ENCODE measurements at places on chromosomes 2 and 18.

GRCh38 chr2:29789911-29790485, 131.4 kb downstream of the ALK start:
- DNase-seq = no peak

DNA sequence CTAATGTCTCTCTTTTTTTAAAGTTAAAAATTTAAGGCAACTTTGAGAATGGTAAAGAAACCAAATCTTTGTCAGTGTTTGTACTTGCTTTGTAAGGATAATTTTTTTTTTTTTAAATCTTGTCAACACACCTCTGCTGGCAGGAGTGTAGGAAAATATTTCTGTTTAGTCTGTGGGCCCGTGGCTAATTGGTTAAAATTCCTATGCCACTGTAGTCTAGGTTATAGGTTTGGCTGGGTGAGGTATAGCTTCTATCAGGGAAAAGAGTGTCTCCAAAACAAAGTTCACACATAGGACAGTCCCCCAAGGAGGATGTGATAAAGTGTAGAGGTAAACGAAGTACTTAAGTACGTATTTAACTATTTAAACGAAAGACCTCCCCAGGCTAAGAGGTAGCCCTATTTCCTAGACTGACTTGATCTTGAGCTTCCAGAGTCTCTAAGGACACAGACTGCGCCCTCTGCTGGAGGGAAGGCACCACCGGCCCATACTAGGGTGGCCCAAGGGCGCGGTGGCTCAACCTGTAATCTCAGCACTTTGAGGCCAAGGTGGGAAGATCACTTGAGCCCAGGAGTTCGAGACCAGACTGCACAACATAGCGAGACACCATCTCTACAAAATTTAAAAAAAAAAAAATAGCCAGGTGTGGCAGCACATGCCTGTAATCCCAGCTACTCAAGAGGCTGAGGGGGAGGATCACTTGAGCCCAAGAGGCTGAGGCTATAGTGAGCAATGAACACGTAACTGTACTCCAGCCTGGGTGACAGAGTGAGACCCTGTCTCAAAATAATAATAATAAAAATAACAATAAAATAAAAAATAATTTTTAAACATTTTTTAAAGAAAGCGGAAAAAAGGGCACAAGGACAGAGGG, 8.9 kb downstream of the TEX44 start:
- DNase-seq = peak; percentile 77

GRCh38 chr2:14256890-14257289, 375.6 kb upstream of the LRATD1 start:
- no peak for DNase-seq

GRCh38 chr2:221680548-221680947, 108.4 kb upstream of the EPHA4 start:
- DNase-seq = no peak

- DNase-seq = no peak
Measured at GRCh38 chr2:43467891-43468290, 127.9 kb downstream of the THADA start.

GRCh38 chr2:1929001-1929400, 184.7 kb upstream of the PXDN start:
- DNase-seq = no peak

DNA sequence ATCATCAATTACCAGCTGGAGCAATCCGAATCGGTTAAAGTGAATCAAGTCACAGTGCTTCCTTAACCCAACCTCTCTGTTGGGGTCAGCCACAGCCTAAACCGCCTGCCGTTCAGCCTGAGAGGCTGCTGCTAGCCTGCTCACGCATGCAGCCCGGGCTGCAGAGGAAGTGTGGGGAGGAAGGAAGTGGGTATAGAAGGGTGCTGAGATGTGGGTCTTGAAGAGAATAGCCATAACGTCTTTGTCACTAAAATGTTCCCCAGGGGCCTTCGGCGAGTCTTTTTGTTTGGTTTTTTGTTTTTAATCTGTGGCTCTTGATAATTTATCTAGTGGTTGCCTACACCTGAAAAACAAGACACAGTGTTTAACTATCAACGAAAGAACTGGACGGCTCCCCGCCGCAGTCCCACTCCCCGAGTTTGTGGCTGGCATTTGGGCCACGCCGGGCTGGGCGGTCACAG, 496 bp upstream of the ITGA4 start:
- DNase-seq = peak; percentile 34

DNA sequence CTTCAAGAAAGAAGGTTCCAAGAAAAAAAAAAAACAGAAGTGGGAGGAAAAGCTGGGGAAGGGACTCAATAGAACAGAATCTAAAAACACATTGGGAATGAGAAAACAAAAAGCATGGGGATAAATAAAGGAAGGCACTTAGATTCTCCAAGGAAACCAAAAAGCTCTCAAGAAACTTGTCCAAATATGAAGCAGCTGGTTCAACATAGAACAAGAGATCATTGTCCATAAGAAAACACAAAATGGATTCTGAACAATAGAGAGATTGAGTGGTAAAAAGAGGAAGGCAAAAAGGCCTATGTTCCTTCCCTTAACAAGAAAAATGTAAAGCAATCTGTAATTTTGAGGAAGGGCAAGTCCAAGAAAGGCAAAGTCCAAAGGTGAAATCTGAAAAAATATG, 32.9 kb upstream of the ALK start:
- DNase-seq = no peak

DNA sequence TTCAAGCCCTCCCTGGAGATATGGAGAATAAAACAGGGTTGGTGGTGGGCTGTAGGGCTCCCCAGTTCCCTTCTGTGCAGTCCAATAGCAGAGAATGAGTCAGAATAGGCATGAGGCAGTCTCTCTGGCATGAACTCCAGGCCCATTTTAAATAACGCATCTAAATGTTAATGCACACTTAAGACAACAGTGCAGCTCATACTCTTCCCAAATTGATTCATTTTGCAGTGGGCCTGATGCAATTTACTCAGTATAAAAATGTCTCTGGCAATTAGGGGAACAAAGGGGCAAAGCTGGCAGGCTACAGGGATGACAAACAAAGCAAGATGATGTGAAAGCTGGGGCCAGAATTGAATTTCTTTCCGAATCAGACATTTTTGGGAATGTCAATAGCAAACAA, 402.8 kb downstream of the CLIP4 start:
- no peak for DNase-seq

DNA sequence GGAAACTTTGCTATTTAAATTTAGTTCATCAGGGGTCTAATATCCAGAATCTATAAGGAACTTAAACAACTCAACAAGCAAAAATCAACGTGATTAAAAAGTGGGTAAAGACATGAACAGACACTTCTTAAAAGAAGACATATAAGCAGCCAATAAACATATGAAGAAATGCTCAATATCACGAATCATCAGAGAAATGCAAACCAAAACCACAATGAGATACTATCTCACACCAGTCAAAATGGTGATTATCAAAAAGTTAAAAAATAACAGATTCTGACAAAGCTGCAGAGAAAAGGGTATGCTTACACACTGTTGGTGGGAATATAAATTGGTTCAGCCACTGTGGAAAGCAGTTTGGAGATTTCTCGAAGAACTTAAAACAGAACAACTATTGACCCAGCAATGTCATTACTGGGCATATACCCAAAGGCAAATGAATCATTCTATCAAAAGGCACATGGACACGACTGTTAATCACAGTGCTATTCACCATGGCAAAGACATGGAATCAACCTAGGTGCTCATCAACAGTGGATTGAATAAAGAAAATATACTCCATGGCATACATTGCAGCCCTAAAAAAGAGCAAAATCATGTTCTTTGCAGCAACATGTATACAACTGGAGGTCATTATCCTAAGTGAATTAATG, 189.9 kb downstream of the SLC4A10 start:
- DNase-seq = no peak

GRCh38 chr2:162926501-162926900, 87.9 kb upstream of the KCNH7 start:
- DNase-seq = no peak

GRCh38 chr2:55431982-55432627, 12.4 kb upstream of the CCDC88A start:
- peak; percentile 25 for DNase-seq

- DNase-seq = peak; percentile 90
Measured at GRCh38 chr2:234881413-234882241, 70.2 kb upstream of the SH3BP4 start.

- DNase-seq = no peak
Measured at GRCh38 chr2:569681-570080, 107.5 kb downstream of the TMEM18 start.

- no peak for DNase-seq
Measured at GRCh38 chr2:45841752-45842407, 190.4 kb downstream of the PRKCE start.

DNA sequence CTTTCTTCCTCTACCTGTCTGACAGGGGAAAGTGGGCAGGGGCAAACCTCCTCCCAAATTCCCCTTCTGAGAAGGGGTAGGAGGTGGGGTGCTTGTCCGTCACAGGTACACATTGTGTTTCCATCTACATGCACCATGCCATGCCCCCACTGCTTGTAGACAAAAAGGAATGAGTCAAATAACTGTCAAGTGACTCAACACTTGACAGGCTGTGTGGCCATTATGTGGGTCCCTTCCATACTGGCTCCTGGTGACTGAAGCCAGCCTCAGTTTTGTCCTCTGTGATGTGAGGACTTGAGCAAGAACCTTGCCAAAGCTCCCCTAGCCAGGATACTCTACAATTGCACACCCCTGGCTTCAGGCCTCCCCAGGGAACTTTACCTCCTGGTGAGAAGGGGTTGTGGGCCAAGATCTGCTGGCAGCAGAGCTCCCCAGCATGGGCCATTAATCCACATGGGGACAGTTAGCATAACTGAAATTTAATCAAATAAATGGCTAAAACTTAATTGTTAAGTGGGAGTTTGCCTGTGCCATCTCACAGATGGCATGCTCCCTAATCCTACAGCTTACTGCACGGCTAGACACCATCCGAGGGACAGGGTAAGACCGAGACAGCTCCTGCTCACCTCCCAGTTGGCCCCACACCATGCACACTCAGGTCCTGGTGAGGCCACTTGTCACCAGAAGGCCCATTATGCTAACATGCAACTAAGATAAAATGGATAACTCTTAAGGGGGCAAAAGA, 140.2 kb downstream of the BCL11A start:
- no peak for DNase-seq

GRCh38 chr18:28159055-28159454, 17.9 kb downstream of the CDH2 start:
- DNase-seq = no peak

DNA sequence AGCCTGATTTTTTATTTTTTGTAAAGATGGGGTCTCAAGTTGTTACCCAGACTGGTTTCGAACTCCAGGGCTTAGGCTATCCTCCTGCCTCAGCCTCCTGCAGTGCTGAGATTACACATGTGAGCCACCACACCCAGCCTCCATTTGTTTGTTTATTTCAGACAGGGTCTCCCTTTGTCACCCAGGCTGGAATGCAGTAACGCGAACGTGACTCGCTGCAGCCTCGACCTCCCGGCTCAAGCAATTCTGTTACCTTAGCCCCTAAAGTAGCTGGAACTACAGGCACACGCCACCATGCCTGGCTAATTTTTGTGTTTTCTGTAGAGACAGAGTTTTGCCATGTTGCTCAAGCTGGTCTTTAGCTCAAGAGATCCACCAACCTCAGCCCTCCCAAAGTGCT, 27.2 kb downstream of the UBXN4 start:
- DNase-seq = no peak

All from HEK293T (cell line).